ENCODE measurements at places on chromosomes 3 and 15. TPM values are rescaled to one million over a fixed set of nuclear protein-coding genes. Genes with fewer than 3 reads are reported as not detected.
A peak's percentile ranks its signal among the peaks of the same experiment; 100 is the strongest.

- no peak for DNase-seq
Measured at GRCh38 chr3:31884251-31884650, 96.8 kb downstream of the OSBPL10 start.

DNA sequence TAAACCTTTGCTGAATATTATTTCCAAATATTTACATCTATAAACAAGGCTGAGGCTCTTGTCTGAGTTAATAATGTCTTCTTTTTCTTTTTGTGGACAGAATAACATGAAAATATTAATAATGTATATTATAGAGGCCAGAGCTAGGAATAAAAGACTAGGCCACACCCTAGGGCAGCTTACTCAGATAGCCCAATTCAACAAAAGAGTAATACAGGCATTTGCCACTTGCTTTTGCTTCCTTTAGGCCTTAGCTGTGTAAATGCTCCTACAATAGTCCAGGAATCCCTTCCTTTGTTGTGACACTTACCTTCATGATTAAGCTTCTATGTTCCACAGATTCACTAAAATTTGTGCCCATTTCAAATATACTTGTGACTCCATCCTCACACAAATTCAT, 16.5 kb downstream of the IMPG2 start:
- DNase-seq: no peak

- peak; percentile 53 for DNase-seq
Measured at GRCh38 chr3:155018621-155019330, 61.3 kb upstream of the MME start.

GRCh38 chr3:188060840-188061544, 93.0 kb upstream of the LPP start:
- DNase-seq: peak; percentile 58

DNA sequence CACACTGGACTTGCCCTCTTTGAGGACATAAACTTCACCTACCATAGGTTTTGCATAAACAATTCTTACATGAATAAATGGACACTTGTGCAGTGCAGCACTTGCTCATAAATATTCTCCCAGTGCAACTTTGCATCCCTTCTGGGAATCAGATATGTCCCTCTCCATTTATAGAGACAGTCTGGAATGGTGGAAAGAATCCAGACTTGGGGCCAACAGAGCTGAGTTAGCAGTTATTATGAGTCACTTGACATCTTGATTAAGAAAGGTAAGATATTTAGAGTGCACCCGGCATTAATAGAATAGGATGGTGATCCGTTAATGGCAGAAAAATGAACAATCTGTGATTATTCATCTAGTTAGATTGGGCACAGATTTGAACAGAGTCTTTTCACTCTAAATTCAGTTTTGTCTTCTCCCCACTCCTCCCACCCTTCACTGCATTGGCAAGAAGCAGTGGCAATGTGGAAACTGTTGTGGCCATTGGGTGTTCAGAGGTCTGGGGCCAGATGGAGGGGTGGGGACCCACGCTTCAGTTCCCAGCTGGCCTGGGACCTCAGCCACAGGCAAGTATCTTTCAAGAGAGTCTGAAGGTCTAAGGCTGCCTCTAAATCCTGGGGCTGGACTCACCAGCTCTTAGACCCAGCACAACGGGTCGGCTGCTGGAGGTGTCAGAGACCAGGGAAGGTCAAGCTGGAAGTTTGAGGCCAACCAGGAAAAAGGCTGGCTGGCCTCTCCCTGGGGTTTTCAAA, 58.9 kb upstream of the KY start:
- DNase-seq: no peak

DNA sequence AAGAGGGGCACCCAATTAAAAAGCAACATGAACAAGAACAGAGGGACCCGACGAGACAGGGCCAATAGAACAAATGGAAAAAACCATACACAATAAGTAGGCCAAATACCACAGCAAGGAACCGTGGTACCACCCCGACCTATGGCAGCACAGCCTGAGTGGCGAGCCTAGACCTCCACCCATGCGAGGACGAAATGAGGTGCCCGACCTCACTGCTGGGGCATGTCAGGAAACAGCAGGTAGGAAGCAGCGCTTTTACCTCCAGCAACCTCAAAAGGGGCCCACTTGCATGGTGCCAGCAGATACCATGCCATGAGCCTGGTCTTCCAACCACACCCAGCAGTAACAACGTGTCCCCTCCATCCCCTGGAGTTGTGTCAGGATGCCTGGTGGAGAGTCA, 77.9 kb downstream of the PCSK6 start:
- no peak for DNase-seq

- DNase-seq: no peak
Measured at GRCh38 chr15:69804786-69805185, 292.9 kb downstream of the TLE3 start.

GRCh38 chr3:63477494-63478129, 174.9 kb upstream of the SNTN start:
- no peak for DNase-seq

GRCh38 chr3:127165694-127166485, 27.0 kb upstream of the PRR23E start:
- no peak for DNase-seq

DNA sequence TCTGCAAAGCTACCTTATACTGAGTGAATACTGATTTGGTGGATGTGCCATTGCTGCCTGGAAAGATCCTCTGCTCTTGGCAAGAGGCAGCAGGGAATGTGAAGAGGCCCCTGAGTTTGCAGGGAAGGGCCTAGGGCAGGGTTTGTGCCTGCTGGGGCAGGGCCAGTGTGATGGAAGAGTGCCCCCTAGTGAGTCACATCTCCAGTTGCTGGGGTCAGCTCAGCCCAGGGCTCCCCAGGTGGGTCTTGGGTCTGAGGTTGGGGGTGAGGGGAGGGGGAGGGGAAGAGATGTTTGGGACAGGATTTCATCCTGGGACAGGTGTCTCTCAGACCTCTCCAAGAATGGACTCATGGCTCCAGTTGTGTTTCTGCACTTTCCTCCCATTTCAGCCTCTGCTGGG, 4.1 kb upstream of the AMOTL2 start:
- DNase-seq: peak; percentile 70

- DNase-seq: no peak
Measured at GRCh38 chr3:88101142-88101541, 42.1 kb downstream of the ZNF654 start.

DNA sequence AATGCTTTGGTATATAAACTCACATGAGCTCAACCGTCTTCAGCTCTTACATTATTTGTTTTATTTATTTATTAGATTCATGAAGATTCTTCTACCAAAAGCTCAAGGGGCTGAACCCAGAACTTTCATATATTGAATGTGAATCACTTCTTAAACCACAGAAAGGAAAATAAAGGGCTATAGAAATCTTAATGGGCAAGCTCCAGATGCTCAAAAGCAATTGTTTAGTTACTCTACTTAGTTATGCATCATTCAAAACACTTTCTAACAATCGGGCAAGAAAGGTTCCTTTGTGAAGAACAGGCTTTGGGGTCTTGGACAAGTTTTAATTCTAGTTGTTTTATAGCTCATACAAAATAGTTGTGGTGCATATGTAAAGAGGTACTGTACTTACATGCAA, 380.2 kb downstream of the TIGIT start:
- no peak for DNase-seq

- no peak for DNase-seq
Measured at GRCh38 chr3:146130881-146131371, 30.1 kb downstream of the PLOD2 start.

- no peak for DNase-seq
Measured at GRCh38 chr3:79202471-79203143, 565.2 kb downstream of the ROBO1 start.

GRCh38 chr3:110526777-110527727, 544.6 kb upstream of the NECTIN3 start:
- peak; percentile 76 for DNase-seq

DNA sequence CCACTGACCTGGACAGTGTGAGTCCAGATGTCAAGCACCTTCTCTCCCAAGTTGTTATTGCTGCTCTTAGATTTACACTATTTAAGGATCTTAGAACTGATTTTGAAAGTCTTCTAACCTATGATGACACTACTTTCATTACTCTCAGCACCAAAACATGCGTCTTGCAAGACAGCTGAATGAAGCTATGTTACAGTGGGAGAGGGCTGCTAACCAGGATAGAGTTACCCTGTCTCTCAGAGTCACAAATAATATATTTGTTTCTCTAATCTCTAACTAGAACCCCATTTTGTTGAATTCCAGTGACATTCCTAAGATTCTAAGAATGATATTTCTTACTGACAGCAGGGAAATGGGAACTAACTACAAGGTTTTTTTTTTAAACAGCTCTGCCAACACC, 455.5 kb downstream of the MAGI1 start:
- no peak for DNase-seq

GRCh38 chr3:117074826-117075225, 365.2 kb downstream of the TUSC7 start:
- DNase-seq: no peak

DNA sequence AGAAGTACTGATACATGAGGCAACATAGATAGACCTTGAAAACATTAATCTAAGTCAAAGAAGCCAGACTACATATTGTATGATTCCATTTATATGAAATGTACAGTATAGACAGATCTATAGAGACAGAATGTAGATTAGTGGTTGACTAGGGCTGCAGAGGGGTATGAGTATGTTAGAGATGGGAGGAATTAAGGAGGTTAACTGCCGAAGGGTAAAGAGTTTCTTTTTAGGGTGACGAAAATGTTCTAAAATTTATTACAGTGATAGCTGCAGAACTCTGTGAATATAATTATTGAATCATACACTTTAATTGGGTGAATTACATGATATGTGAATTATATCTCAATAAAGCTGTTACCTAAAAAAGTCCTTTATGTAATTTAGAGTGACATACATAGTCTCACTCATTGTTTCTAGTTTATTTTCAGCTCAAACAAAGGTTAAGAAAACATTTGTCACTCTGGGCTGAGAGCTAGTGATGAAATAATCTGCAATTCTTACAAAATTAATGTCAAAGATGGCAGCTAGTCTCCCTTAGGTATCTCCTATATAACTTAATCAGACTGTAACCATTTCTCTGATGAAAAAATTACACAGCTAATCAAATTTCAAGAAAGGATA, 61.4 kb downstream of the DENND4A start:
- no peak for DNase-seq

DNA sequence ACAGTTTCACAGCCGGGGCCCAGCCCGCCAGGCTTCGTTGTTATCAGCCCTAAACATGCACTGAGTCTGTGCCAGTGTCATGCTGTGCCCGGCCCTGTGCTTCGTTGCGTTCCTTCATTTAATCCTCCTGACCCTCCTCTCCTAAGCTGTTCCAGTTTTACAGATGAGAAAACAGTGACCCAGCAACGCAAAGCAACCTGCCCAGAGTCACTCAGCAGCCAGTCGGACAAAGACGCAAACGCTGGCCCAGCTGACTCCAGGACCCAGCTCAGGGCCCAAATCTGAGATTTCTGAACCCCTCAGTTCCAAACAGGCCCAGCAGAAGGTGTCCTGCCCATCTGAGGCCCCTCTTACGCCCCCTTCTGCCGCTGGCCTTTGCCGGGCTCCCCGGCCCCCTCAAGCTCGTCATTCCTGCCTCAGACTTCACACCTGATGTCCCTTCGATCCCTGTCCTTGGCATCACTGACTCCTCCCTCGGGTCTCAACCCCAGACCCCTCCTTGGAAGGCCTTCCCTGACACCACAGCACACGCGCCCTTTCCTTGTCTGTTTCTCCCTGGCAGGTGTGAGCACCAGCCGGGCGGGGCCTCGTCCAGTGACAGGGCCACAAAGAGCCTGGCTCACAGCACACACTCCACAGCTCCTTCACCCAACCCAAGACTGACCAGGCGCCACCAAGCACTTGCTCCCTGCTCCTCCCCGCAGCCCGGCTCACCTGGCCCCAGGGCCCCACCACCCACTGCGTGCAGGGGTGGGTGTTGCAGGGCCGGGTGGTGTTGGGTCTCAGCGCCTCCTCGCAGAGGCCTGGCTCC, 48.1 kb downstream of the ADAMTS7 start:
- DNase-seq: no peak

DNA sequence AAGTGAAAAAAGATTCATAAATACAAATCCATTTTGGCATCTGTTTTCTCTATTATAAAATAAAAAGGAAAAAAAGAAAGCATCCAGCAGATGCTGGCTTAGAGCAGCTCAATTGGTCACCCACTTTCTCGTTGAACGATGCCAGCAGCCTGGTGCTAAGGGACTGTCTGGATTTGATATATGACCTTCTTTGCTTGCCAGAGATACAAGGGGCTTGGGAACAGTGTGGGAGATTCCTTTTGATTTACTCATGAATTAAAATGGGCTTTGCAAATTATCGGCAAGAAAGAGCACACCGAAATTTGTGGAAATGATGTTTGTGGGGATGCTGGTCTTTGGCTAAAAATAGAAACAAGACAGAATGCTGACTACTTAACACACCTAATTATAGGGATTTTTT, 210.3 kb upstream of the STT3B start:
- DNase-seq: no peak

DNA sequence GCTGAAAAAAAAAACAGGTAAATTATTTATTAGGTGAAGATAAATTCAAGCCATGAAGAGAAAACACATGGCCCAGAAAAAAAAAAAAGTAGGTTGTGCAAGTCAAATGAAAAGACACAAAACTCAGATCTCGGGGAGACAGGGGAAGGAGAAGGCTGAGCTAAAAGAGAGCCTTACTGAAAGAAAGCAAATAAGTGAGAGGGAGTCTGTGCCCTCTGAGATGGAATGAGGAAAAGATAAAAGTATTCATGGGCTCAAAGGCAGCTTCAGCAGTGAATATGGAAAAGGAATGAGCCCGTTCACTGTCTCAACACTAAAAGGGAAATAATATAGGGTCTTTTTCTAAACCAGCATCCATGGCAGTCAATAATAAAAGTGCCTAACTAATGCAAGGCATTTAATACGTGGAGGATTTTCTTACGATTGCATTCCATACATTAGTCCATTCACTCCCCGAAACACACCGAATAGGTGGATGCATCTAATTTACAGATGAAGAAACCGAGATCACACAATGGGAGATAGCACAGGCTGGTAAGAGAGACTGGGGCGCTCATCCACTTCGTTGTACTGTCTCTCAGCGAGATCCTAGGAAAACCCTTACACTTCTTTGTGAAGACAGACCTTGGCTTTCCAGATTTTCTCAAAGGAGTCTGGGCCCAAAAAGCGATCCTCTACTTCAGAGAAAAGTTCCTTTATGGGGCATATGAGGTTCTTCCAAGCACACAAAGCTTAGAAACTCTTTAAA, 1.1 kb downstream of the TFDP2 start:
- DNase-seq: no peak

GRCh38 chr15:56052395-56053045, 59.1 kb upstream of the NEDD4 start:
- DNase-seq: peak; percentile 71

GRCh38 chr3:129224984-129225393, 24.4 kb upstream of the COPG1 start:
- peak; percentile 58 for DNase-seq

- no peak for DNase-seq
Measured at GRCh38 chr3:165754219-165755007, 82.8 kb downstream of the BCHE start.

GRCh38 chr3:65666448-65667091, 372.1 kb downstream of the MAGI1 start:
- DNase-seq: peak; percentile 12

GRCh38 chr3:108983051-108983450, 29.4 kb upstream of the GUCA1C start:
- DNase-seq: no peak

The TOP2B gene
- total RNA-seq: 95.5 TPM

The ITGB5 gene
- 107 TPM for total RNA-seq

The SERINC4 gene
- total RNA-seq: not detected

The ANKDD1A gene
- total RNA-seq: 5.8 TPM

The ERICH6 gene
- total RNA-seq: not detected

The MOBP gene
- not detected for total RNA-seq

The DISP2 gene
- total RNA-seq: 0.17 TPM

The SCG5 gene
- not detected for total RNA-seq

The LIPC gene
- total RNA-seq: 0.34 TPM

The C3orf20 gene
- total RNA-seq: not detected

The SUCNR1 gene
- total RNA-seq: not detected

The SCN5A gene
- total RNA-seq: 6.5 TPM

The HIGD2B gene
- not detected for total RNA-seq

The FRMD5 gene
- 3.4 TPM for total RNA-seq

The PAK6 gene
- not detected for total RNA-seq
